ENCODE measurements at places on chromosomes 13 and 19.

- DNase-seq, result no peak
Measured at GRCh38 chr19:9709305-9709704, 34.4 kb upstream of the ZNF562 start.

DNA sequence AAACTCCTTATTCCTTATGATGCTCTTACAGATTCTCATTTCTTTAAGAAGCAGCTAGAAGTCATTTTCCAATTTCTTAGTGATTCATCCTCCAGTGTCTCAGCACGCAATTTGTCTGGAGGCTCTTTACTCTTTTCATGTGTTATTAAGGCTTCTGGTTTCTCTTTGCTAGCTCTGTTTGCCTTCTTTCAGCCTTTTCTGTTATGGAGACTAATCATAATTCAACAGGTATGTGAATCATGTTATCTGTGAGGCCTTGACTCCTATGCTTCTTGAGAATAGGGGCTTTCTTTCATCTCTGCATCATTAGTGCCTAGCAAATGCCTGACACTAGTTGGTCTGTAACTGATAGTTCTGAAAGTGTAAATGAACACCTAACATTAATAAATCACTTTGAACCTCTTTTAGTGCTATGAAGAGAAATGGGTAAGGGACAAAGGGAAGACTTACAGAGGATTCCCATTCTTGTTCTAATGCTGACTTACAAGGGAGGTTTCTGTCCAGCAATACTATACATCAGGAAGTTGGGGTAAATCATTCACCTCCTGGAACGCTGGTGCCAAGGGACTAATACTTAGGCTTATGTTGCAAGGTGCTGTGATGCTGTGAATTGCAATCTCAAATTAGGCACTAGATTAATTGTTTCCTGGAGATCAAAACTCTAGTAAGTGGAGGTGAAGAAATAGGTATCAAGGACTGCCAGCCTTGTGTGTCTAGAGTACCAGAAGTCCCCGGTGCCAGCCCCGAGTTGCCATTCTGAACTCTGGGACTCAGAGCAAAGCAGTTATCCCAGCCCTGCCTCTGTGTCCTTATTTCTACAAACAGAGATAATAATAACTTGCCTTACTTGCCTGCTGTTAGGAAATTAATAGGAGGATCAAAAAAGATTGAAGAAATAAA, 265.6 kb downstream of the DCLK1 start:
- no peak for DNase-seq

DNA sequence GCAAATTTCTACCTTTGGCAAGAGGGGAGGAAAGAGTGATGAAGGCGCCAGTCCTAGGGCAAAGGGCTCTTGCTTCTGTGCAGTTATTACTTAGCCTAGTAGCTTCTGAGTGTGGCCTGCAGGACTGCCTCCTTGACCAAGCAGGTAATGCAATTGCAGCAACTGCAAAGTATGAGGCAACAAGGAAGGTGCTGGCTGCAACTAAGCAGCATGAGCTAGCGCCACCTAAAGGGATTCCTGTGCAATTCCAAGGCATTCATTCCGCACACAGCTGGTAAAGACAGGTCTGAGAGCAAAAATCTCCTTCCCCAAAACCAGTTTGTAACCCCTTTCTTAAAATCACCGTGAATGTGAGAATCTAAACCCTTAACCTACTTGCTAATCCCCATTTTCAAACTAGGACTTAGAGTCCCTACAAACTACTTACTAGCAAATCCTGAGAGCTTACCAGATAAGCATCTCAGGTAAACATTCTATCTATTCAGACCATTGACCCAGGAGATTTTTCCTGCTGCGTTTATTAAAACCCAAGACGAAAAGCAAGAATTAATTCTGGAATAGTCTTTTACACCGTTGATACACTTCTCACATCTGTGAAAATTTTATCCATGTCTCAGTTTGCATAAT, 62.9 kb downstream of the DCT start:
- DNase-seq, result no peak

DNA sequence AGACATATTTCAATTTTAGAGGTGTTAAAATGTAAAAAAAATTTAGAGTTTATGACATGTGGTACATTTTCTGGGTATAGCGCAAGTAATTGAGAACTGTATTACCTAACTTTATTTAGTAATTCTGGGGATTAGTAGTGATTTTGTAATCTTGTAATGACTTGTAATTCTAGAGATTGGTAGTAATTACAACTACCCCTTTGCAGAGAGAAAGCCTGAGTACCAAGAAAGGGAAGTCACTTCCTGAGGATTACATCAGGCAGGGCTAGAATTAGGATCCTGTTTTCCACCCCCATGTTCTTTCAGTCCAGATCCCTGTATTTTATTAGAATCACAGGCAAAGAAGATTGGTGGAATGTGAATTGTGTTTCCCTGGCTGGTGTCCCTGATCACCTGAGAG, 274.9 kb downstream of the KCNRG start:
- DNase-seq, result no peak

DNA sequence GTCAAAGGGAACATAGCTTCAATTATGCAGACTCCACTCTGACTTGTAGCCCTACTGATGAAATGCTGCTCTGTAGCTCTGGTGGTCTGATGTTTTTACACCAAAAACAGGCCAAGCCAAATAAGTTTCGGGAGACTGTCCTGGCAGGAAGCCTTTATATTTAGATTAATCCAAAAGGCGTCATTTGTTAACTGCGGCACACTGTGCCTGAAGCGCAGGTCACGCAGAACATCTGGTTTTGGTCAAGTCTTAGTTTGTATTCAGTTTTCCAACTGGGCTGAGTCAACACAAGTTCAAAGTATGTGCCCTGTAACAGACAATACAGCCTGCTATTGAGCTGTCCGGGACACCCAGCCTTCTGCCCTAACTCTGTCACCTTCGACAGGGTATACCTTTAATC, 154.6 kb upstream of the IPO5 start:
- DNase-seq, result no peak

GRCh38 chr13:31072041-31072440, 89.7 kb downstream of the HSPH1 start:
- DNase-seq, result no peak

GRCh38 chr19:5048727-5049553, 80.0 kb downstream of the KDM4B start:
- no peak for DNase-seq

DNA sequence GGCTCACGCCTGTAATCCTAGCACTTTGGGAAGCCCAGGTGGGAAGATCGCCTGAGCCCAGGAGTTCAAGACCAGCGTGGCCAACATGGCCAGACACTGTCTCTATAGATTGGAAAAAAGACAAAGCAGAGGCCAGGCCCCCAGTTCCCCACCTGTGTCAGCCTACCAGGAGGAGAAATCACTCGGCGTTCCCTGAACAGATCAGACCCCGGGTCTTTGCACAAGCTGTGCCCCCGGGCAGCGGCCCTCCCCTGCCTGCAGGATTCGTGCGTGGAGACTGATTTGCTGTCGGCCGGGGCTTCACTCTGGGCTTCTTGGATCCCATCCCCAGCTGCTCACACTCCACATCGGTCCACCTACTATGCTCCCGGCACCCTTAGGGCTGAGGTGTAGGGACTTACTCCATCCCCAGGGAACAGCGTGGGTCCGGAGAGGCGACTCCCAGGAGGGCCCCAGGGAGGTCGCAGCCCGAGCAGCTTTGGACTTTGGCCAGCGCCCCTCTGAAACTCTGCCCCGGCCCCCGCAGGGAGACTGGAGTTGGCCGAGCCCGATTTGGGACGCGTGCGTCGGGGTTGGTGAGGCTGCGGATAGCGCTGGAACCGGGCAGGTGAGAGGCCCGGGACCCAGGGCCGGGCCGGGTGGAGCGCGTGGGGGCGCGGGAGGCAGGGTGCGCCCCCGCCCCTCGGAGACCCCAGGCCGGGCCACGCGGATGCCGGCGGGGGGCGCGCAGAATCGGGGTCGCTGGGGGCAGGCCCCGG, 515 bp upstream of the EFNA2 start:
- DNase-seq, result no peak

DNA sequence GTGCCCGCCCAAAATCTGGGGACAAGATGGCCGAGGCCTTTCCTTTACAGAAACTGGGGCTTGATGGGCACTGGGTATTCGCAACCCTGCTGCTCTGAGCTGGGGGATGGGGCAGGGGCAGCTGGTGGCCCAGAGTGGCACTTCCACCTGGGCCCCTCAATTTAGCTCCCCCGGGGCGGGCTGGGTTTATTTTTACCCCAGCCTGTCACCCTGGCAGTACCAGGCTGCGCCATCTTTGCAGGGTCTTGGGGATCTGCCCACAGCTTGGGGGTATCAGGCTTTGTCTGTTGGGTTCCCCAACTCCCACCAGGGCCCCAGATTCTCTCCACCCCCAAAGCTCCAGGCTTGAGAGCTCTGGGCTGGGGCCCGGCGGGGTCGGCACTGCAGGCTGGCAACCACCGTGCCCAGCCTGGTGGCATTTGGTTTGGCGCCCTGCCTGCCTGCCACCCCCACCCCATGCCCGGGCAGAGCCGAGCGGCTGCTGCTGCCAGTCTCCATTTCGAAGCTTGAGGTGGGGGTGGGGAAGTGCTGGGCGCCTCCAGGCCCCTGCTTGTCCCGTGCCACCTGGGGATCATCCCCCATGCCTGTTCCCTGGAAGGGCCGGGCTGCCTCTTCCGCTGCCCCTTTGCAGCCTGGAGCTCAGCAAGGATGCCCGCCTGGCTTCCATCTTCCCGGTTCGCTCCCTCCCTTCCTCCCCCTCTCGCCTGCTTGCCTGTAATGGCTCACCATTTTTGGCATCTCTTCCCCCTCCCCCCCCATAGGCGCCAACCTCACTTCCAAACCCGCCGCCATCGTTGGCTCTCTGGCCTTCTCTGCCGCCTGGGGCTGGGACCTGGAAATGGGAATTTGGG, 11.4 kb downstream of the NFIX start:
- no peak for DNase-seq

- peak; percentile 14 for DNase-seq
Measured at GRCh38 chr19:51368366-51369282, at the start of gene CLDND2. Gene CLDND2, minus strand, starts transcription at chr19:51369003. Its CDS starts 426 bp downstream, at chr19:51368577.

DNA sequence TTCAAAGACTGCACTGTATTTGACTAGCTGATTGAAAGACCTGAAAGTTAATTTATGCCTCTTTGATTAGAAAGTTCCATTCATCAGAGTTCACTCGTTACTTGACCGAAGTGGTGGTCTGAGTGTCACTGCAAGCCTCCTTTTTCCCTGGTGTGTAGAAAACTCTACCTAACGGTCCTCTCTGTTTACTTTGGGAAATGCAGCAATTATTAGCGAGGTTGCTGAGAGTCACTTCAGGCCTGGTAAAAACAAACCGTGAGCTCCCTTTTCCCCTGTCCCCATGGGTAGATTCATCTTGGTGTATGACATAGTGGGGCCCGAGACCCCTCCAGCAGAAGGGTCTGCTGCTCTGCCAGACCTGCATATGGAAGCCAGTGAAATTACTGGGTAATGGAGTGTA, 126.8 kb upstream of the RNF113B start:
- DNase-seq, result no peak

- no peak for DNase-seq
Measured at GRCh38 chr13:99203601-99204579, 3.2 kb downstream of the UBAC2 start.

- no peak for DNase-seq
Measured at GRCh38 chr13:104937881-104938280, 1597.6 kb downstream of the EFNB2 start.

DNA sequence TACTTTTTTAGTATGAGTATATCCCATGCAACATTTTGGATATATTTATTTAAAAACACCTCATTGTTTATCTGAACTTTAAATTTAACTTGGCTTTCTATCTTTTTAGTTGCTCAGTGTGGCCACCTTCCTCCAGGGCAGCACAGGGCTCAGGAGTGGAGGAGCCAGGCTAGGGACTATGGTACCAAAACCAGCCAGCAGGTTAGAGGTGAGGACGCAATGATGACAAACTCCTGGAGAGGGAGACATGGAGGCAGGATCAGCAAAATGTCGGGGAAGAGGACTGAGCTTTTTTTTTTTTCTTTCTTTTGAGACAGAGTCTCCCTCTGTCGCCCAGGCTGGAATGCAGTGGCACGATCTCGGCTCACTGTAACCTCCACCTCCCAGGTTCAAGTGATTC, 29.6 kb upstream of the CALM3 start:
- DNase-seq, result no peak

- no peak for DNase-seq
Measured at GRCh38 chr13:21595546-21595822, 8.5 kb downstream of the MICU2 start.

- DNase-seq, result no peak
Measured at GRCh38 chr13:20195801-20196200, 3.1 kb upstream of the GJB2 start.

DNA sequence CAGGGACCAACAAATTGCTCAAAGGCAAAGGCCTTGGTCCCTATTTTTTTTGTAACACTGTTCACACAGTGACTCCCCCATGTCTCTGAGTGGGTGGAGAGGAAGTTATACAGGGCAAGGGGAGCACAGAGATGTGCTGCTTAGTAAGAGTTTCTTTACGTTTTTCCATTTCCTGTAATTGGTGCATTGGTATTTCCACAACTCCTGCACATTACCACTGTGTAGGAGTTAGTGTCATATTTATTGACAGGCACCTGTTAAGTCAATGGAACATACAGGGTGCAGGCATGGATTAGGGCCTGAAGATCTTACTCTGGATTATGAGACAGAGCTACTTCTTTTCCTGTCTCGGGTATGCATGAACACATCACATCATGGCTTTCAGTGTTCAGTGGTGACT, 45.2 kb downstream of the SOX21 start:
- DNase-seq, result no peak

DNA sequence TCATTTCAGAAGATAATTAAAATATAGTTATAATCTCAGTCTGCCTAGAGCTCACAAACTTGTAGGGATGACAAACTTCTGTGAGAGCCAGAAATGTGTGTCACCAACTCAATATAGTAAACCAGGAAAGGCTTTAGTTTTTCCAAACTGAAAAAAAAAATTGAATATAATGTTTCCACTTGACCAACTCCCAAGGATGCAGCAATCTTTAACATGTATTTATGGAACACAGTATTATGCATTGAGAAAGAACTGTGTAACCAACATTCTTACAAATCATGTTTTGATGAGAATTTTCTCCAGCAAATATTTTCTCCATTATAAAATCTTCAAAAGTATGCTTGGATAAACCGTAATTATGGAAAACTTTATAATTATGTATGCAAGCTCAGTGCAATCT, 50.1 kb upstream of the KLF12 start:
- DNase-seq, result no peak

- no peak for DNase-seq
Measured at GRCh38 chr13:24234200-24234915, 73.8 kb downstream of the SPATA13 start.

DNA sequence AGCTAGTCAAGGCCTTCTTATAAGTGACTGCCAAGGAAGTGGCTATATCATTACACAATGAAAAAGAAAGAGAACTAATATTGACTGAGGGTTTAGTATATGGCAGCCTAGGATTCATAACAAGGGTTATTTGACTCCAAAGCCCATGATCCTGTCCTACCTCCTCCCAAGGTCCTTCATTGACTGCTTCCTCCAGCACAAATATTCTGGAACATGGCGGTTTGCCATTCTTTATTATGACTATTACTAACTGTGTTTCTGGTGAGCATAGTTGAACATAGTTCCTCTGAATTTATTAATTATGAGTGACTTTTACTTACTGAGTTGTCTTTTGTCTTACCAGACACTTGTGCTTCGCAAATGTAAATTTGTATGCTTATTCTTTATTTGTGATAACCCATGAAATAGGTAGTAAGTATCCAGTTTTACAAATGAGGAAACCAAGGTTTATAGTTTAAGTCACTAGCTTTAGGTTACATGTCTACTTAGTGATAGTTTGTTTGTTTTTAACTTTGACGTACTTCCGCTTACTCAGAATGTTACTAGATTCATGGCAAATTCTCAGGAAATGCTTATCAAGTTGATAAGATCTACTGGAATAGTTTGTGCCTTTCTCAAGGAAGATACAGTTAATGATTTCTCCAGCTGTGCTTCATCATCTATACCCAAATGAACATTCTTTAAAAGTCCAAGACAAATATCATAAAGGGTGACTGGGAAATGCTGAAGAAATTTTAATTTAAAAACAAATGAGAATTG, 15.5 kb upstream of the DCLK1 start:
- no peak for DNase-seq
